ENCODE measurements at places on chromosomes 12 and 14.

- DNase-seq = no peak
Observed at GRCh38 chr12:34119366-34119765, 97.1 kb downstream of the ALG10 start.

GRCh38 chr12:7175493-7175892 lies 14.0 kb upstream of the PEX5 start:
- DNase-seq = no peak

DNA sequence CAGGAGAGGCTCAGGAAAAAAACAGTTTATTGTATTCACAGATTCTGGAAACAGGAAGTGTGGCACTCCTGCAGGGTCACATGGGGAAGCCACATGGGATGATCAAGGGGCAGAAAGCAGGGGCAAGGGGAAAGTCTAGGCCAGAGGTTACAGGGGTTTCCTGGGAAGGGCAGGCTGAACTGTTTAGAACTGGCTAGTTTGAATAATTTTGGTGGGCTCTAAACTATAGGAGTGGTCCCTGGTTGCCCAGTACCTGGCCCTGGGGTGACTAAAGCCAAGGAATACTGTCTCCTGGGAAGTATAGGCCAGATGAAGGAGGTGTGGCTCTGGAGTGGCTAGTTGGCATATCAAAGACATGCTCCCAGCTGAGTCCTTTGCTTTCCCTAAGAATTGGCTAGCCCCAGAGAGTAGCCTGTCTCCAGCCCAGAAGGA lies 169.2 kb downstream of the SLC41A2 start:
- no peak for DNase-seq

- DNase-seq = no peak
Observed at GRCh38 chr12:57534991-57535543, 11.9 kb downstream of the DCTN2 start.

GRCh38 chr12:132351751-132352495 lies 22.5 kb upstream of the GALNT9 start:
- DNase-seq = no peak

- DNase-seq = no peak
Observed at GRCh38 chr14:92122351-92122677, 545 bp downstream of the CPSF2 start.

DNA sequence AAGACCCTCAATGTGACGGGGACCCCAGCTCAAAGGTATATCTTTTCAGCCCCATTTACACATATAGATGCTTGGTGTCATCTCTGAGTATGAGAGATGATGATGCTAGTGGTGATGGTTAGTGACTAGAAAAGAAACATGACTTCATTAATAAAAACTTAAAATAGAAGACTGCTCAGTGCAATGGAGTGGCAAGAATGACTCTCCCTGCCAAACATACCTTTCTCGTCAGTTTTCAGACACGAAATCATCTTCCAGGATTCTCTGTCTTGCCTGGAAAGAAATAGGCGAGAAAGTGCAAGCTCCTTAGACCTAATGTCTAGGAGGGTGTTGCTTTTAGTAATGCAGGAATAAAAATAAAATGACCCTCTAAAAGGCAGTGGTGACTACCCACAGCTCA lies 71.7 kb downstream of the TPH2 start:
- no peak for DNase-seq

DNA sequence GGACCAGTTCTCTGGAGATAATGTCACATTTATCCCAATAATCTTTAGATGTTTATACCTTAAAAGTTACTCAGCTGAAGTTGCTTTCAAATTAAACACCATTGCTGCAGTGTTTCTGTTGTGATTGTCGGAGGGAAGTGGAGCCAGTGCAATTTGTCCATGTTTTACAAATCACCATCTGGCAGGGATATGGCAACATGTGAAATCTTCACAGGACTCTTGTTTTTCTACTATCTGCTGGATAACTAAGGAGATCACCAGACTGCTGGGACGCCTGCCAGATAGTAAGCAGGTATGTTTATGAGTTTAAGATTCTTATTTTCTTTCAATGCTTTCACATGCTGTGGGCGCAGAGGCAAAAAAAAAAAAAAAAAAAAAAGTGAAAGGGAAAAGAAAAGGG lies 100.3 kb upstream of the SOX5 start:
- DNase-seq = no peak

DNA sequence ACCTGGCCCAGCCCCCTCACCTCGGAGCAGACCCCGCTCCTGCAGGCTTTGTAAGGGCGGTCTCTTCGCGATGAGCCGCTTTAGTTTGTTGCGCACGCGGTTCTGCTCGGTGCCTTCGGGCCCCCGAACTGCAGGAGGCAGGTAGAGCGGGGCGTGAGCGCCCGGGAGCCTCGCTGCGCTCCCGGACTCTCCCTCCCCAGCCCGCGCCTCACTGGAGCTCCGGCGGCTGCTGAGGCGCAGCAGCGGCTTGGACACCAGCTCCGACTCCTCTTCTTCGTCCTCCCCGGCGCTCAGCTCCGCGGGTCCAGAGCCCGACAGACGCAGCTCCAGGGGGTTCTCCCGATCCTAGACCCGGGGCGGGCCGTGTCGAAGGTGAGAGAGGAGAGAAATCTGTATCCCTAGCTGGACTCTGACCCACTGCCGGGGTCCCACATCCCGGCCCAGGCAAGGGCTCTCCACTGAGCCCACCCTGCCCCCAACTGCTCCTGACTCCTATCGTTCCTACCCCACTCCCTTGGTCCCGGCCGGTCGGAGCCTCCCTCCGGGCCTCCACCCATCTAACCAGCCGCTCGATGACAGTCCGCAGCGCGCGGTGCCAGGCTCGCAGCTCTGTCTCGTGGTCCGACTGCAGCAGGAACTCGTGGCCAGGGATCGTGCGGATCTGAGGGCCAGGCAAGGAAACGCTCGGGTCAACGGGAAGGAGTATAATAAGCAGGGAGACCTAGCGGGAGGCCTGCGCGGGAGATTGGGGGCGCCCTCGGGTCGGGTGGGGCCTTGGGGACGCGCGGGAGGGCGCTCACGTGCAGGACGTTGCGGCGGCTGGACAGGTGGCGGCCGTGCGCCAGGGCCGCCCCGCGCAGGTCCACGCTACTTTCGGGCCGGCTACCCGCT lies 4.2 kb downstream of the ARHGAP9 start:
- no peak for DNase-seq

DNA sequence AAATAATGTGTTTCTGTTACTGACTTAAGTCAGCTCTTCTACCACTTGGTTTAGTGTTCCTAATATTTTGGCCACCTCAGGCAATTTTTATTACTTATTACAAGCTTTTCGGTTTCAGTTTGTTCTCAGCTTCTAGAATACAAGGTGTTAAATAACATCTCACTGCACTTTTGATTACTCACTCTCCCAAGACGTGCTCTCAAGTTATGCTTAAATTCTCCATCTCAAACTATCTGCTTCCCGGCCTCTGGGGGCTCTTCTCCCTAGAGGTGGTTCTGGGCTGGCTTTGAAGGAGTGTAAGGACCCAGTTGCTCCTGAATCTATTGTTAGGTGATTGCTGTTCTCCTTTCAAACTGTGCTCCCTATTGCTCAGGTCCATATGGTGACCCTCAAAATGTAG lies 193.9 kb upstream of the DDHD1 start:
- DNase-seq = no peak

- peak; percentile 94 for DNase-seq
Observed at GRCh38 chr12:56338308-56339157, at the start of gene IL23A. Gene IL23A, plus strand, starts transcription at chr12:56338884. Its CDS starts 161 bp downstream, at chr12:56339045.

DNA sequence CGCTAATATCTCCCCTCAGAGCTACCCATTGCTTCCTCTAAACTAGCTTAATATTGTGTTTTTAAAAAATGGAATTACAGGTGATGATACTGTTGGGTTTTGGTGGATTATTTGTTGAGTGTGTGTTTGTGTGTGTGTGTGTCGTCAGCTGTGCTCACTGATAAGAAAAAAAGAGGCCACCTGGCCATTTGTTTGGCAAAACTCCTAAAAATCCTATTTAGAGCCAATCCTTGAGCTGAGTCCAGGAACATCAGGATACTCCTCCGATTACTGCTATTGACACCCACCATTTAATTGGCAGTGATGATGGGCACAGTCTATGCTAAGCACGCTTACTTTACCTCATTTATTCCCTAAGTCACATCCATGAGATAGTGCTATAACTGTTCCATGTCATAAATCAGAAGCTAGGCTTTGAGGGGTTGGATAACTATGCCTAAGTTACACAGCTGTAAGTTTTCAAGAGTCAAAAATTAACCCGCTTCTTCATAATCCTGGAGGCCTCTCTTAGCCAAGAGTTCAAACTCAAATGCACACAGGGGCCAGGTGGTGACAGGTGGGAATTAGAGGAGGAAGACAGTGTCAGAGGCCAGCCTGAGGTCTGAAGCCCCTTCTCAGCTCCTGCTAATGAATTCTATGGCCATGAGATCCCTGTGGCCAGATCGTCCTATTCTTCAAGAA lies 1026.6 kb upstream of the TMEM132C start:
- no peak for DNase-seq

GRCh38 chr14:49882826-49883694 lies 9.8 kb upstream of the ARF6 start:
- no peak for DNase-seq

GRCh38 chr12:86521870-86522269 lies 265.7 kb upstream of the MGAT4C start:
- no peak for DNase-seq

Measured in CD4-positive, alpha-beta T cell treated with Interleukin-17A for 1 hour (primary cell).